Hippocampal formation (tissue), 2 donors: ENCODE measurements at places on chromosomes 12 and 14.
A peak's percentile ranks its signal among the peaks of the same experiment; 100 is the strongest.

DNA sequence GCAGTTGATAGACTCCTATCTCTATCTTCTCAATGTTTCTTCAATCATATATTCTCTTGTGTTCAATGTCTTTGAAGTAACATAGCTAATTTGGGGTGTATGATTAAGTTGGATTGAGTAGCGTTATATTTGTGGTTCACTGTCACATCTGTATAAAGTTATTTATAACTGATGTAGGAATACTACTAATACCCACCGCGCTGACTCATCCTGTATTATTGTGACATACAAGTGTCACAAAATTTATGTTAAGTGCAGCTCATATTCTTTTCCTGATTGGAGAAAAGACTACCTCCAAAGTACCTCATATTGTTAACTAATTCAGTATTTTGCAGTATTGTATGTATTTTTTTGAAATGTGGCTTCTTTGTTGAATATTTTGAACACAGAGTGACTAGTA, 940.8 kb downstream of the SLC6A15 start:
- DNase-seq: no peak

DNA sequence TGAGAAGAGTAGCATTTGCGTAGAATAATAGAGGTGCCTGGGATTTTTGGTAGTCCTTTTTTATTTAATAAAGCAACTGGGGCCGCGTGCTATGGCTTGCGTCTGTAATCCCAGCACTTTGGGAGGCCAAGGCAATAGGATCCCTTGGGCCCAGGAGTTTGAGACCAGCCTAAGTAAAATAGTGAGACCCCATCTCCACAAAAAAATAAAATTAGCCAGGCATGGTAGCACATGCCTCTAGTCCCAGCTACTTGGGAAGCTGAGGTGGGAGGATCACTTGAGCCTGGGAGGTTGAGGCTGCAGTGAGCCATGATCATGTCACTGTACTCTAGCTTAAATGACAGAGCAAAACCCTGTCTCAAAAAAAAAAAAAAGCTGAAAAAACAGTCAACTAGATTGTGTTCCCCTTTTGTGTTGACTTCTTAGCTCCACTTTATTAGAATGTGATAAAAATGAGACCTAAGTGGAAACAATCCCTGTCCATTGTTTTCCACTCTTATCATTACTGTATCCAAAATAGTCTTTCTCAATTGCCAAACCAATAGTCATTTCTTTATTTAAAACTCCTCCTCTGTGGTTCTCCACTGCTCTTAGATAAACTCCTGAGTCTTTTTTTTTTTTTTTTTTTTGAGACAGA, 7.4 kb downstream of the PRKCH start:
- no peak for DNase-seq

DNA sequence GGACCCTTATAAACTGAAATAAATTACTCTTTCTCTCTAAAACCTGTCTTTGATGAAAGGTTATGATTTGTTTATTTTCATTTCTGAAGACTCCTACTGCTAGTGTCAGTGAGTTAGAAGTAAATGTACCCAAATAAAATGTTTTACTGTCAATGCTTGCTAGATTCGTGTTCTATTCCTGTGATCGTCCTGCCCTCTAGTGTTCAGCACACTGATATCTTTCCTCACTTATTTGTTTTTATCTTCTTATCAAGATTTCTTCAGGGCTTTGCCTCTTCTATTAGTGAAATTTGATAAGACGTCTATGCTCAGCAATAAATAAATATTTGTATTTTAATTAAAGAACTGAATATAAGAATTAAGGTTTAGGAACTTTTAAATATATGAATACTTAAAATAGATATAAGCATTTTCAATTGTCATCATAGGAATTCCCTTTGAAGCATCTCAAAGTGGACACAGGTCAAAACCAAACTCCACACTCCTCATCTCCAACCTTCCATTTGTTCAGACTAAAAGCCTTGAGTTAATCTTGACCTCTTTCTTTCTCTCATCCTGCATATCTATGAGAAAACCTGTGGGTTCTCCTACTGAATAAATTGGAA, 75.8 kb downstream of the C12orf50 start:
- no peak for DNase-seq

- DNase-seq: no peak
Measured at GRCh38 chr12:113267621-113268020, 46.4 kb downstream of the TPCN1 start.

- no peak for DNase-seq
Measured at GRCh38 chr12:8828257-8829124, 6.1 kb downstream of the A2ML1 start.

DNA sequence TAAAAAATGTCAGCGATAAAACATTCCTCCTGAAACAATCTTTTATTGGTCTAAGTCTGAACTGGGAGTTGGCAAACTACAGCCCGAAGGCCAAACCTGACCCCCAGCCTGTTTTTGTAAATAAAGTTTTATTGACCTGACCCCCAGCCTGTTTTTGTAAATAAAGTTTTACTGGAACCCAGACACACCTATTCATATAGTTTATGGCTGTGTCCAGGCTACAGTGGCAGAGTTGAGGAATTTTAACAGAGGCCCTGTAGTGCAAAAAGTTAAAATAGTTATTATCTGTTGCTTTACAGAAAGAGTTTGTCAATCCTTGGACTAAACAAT, 12.1 kb upstream of the SCARB1 start:
- no peak for DNase-seq

DNA sequence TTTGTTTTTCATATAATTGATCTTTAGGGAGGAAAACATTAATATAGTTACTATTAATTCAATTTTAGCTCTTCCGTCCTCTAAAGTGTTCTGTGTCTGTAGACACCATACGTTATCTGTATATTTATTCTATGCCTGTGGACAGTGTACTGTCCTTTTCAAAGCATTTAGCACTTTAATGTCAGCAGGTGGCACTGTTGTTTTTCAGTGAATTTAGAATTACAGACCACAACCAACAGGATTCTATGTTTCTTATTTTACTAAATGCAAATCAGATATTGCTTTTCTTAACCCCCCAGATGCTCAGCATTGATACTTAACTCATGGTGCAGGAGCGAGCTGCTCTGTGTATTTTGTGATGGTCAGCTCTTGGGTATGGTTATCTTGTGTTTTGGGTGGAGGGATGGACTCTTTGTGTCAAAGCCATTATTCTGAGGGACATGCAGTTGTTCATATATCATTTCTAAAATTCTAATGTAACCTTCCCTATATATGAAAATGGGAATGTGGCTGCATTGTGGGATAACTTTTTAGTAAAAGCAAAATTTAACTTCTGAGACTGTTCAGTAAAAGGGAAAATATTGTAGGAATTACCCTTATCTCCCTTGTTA, 65.2 kb downstream of the PAPOLA start:
- DNase-seq: peak; percentile 43

- no peak for DNase-seq
Measured at GRCh38 chr12:55711786-55712553, 3.9 kb upstream of the BLOC1S1 start.

DNA sequence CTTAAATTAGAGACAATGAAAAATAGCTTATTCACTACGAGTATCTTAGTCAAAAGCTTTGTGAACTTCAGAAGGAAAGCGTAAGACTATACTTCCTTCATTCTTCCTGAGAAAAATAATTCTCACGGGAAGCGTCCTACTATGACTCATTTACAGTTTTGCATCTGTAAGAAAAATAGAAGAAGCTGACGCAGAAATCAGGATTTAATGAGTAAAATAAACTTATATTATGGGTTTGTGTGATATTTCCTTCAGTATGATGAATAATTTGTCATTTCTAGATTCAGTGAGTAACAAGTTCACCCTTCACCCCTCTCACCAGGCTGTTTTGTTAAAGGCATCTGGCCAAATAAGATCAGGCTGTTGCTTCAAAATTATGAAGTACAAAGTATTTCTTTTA, 17.8 kb upstream of the PDE3A start:
- DNase-seq: no peak

DNA sequence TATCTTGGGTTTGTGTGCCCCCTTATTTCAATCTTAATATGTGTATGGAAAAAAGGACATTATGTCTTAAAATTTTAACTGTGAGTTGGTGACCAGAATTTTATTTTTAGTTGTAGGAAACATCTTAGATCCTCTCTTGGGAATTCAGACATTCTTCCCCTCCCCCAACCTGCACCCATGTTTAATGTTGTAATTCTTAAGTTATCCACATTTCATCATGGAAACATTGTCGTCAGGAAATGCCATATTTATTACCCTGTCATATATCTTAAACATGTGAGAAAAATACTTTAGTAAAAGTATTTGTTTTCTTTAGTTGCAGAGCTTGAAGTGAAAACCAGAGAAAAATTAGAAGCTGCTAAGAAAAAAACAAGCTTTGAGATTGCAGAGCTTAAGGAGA, 30.3 kb downstream of the YEATS4 start:
- DNase-seq: no peak

DNA sequence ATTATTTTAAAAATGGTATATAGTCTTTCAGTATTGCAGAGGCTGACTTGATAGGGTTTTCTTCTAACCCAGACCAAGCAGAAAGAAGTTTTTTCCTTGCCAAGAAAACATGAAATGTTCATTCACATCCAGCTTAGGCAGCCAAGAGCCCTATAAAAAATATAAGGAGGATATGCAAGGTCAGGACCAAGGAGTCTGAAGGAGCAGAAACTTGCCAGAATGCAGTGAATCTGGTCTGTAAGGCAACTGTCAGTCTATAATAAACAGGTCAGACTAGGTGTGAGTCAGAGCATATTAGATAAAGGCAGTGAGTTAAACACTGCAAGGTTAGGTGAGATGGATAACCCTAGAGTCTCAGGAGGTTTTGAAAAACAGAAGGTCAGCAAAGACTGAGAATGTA, 645.5 kb downstream of the C12orf50 start:
- no peak for DNase-seq

- no peak for DNase-seq
Measured at GRCh38 chr14:92964124-92965109, 41.5 kb downstream of the CHGA start.

DNA sequence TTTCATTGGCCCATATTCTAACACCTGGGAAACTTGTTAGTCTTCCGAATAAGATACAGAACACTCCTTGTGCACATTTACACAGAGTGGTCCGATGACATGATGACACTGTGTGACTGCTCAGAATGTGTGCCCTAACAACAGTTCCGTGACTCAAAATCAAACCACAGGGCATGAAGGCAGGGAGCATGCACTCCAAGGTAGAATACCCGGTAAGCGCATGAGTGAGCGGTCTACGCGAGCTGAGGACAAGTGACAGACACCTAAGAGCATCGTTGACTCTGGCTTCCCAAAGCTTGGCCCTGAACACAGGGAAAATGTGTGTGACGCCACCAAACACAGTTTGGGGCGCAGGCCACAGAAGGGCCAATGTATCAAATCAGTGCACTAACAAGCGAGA, 18.6 kb downstream of the CLIP1 start:
- DNase-seq: no peak
